AG09309 (cell line): ENCODE measurements at places on chromosomes 3 and 15.

DNA sequence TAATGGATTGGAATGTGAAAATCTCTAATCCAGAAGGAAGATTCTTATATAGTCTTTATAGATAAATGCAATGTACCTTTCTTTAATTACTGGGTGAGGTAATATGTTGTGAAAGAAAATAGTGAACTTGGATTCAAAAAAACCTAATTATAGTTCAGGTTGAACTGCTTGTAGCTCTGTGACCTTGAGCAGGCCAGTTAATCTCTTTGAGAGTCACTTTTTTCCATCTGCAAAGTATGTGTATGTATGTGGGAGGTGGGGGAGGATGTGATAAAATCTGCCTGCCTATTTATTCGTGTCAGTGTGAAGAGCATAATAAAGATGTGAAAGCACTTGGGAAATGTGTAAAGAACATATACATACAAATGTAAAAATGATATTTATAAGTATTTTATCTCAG lies 34.4 kb downstream of the GLCE start:
- DNase-seq = no peak

GRCh38 chr3:73954506-73954905 lies 329.8 kb upstream of the PDZRN3 start:
- no peak for DNase-seq

GRCh38 chr3:20904671-20905070 lies 718.7 kb upstream of the SGO1 start:
- no peak for DNase-seq

DNA sequence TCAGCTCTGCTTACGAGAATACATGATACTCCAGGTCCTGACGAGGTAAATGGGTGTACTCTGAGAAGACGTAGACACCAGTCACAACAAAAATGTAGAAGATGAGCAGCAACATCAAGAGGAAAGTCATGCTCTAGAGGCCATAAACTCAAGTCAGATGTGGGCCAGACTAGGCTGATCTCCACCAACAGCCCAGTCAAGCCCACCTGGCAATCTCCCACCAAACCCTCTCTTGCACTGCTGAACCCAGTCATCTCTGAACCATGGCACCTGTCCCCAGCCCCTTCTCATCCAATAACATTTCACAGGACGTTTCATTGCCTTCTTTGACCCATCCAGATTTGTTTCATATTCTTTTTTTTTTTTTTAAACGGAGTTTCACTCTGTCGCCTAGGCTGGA lies 10.8 kb upstream of the PDIA3 start:
- no peak for DNase-seq

DNA sequence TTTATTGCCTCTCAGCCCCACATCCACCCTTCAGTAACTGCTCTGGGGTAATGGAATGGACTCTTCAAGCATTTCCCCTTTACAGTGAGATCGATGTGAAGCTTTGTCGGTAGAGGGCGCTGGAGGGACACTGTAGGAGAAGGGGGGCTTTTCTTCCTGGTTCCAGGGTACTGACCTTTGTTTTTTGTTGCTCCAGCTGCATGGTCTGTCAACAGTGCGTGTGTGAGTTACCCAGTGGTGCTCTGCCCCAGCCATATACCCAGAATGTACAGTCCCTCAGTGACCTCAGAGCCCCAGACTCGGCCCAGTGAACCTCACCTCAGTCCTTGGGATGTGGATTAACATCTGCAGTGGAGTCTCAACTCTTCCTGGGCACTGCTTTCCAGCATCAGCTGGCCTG lies 180.3 kb upstream of the TSC22D2 start:
- DNase-seq = no peak

DNA sequence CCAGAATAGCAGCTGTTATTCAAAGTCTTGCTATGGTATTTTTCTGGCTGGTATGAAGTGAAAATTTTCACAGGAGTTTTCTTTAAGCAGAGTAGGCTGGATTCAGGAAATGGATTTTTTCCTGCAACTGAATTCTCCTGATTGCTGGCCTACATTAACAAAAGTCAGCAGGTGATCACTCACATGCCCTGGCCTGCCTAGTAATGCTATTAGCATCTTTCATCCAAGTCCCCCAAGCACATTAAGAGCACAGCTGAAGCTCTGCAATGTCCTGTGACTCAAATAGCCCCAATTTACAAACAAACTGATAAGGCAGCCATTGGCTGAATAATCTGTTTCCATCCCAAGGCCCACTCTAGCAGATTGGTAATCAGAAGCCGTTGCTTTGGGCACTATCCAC lies 688.3 kb upstream of the LMCD1 start:
- DNase-seq = no peak

DNA sequence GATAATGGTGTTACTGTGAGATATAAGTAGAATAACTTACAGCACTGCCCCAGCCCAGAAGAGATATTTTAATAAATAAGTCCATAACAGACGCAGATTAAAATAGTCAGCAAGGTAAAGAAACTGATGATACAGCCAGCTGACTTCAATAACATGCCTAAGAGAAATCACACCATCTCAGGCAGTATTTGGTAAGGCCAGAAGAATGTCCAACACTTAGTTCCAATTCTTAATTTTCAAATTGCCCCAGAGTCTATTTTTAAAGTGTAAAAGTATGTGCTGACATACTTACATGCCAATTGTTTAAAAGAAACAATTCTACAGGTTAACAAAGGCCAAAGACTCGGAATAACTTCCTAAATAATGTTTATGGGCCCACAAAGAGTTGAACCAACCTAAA lies 1.6 kb downstream of the GNB4 start:
- no peak for DNase-seq

GRCh38 chr3:184505076-184505878 lies 56.3 kb upstream of the EPHB3 start:
- DNase-seq = peak; percentile 8

DNA sequence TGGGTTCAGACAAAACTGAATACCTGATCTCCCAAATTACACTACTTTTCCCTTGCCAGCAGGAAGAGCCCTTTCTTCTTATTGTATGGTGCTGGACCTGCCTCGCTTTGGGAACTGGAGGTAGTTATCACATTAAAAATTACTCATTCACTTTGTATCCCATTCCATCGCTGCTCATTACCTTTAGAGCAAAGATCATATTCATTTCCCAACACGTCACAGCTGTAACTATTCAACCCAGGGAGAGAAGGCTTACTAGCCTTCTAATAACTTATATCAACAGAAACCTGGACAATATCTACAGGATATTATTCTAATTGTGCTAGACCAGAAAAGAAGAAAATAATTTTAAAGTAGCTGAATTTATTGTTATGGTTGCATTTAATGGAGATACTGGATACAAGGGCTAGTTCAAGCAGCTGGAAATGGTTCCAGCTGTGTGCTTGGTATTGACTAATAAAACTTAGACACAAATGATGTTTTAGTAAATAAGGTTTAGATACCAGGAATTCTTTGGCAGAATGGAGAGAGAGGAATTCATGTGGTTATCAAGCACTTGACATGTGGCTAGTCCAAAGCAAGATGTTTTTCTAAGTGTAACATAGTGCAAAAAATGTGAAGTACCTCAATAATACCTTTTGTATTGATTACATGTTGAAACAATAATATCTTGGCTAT lies 656.3 kb downstream of the ROBO1 start:
- DNase-seq = peak; percentile 41

DNA sequence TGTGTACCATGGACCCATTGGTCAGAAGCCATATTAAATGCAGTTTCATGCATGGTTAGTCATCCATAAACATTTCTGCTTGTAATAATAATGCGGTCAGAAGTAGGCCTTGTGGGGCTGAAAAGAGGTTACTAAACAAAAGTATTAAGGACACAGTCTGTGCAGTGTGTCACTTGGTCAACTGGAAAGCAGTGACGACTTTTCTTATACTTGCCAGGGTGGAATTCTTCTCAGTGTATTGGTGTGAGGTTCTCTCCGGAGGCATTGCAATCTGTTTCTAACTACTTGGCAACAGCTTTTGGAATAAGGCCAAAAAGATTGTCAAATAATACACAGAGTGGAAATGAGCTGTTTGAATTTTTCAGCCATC lies 46.8 kb downstream of the CHL1 start:
- no peak for DNase-seq

DNA sequence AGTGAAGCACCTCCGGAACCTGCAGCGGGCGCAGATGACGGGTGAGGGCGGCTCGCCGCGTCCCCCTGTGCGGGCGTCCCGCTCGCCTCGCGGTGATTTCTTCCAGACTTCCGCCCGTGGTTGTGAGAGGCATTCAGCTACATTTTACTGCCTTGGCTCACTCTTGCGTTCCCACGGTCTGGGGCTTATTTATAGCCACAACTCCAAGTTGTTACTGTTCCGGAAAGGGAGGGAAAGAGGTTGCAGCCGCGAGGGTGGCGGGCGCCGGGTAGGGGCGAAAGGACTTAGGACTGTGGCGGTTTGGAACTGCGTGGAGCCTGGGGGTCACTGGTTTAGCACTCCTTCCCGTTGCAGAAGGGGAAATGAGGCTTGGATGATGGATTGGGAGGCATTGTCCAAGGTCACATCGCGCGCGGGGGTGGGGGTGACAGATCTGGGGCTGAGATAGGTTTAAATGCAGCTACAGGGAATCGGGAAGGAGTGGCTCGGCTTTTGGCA lies 1.1 kb downstream of the HES1 start:
- peak; percentile 67 for DNase-seq

GRCh38 chr15:50979041-50979440 lies 70.6 kb downstream of the AP4E1 start:
- DNase-seq = no peak

DNA sequence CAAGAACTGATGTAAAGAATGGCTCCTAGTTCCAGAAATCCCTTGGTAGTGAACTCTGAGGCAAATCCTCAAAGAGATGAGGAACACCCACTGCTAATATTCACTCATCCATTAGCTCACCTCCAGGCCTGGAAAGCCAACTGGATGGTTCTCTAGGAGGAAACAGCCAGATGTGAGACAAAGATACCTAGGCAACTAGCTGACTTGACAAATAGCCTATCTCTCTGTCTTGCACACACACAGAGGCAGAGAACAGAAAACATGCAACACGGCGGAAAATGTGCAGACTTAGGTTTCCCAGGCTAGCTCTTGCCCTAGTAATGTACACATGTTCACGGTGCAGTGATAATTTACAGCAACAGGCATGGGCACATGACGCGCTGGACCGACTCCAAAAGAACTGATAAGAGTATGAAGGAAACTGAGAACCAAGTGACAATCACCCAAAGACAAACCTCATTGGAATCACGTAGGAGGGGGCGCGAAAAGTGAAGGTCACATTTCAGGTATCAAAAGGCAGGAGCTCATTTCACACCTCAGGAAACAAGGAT lies 318.1 kb downstream of the FOXP1 start:
- DNase-seq = no peak

- no peak for DNase-seq
These were observed 242.6 kb upstream of the THBS1 start for GRCh38 chr15:39338251-39338650.

GRCh38 chr15:40894681-40895448 lies 615 bp downstream of the VPS18 start:
- DNase-seq = no peak

GRCh38 chr3:127209155-127209839 lies 16.4 kb downstream of the PRR23E start:
- no peak for DNase-seq

GRCh38 chr3:53346514-53346913 lies 829 bp downstream of the DCP1A start:
- no peak for DNase-seq

DNA sequence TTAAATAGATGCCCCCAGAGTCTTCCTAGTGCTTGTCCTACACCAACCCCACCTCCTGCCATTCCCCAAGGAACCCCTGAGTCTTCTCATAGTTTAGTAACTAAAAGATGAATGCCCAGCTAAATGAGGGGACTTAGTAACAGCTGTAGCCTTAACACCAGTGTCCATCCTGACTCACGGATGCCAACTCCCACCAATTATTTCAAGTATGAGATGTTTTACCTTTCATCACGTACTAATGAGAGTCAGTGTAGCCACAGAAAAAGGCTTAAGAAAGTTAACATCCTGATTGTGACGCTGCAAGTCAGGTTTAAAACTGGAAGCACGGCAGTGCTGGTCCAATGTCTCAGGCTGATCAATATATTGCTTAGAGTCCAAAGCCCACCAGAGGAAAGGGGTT lies 109.9 kb downstream of the FMN1 start:
- DNase-seq = no peak

- no peak for DNase-seq
These were observed 121.1 kb upstream of the GOLIM4 start for GRCh38 chr3:168216851-168217250.

- no peak for DNase-seq
These were observed 43.8 kb upstream of the GOLGA8A start for GRCh38 chr15:34481370-34481769.

- no peak for DNase-seq
These were observed 278.7 kb downstream of the FHIT start for GRCh38 chr3:60972599-60972998.

GRCh38 chr3:11430624-11431023 lies 158.4 kb downstream of the ATG7 start:
- no peak for DNase-seq

GRCh38 chr3:152497457-152497856 lies 228.7 kb downstream of the MBNL1 start:
- peak; percentile 46 for DNase-seq

- no peak for DNase-seq
These were observed 8.2 kb downstream of the COPG1 start for GRCh38 chr3:129257609-129258008.

DNA sequence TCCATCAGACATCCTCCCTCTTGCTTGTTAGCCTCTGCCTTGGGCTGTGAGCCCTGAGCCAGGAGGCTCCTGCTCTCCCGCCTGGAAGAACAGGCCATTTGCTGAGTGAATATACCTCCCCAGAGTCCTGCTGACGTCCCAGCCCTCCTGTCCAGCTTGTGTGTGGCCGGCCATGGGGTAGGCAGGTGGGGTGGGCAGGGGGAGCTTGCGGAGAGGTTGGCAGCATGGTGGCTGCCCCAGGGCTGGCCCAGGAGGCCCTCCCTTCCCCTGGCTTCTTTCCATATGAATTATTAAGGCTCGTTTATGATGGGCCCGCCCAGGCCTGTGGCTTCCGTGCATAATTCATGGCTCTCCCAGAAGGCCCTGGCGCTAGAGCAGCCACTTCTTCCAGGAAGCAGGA lies 18.7 kb downstream of the CACNA2D2 start:
- DNase-seq = no peak

DNA sequence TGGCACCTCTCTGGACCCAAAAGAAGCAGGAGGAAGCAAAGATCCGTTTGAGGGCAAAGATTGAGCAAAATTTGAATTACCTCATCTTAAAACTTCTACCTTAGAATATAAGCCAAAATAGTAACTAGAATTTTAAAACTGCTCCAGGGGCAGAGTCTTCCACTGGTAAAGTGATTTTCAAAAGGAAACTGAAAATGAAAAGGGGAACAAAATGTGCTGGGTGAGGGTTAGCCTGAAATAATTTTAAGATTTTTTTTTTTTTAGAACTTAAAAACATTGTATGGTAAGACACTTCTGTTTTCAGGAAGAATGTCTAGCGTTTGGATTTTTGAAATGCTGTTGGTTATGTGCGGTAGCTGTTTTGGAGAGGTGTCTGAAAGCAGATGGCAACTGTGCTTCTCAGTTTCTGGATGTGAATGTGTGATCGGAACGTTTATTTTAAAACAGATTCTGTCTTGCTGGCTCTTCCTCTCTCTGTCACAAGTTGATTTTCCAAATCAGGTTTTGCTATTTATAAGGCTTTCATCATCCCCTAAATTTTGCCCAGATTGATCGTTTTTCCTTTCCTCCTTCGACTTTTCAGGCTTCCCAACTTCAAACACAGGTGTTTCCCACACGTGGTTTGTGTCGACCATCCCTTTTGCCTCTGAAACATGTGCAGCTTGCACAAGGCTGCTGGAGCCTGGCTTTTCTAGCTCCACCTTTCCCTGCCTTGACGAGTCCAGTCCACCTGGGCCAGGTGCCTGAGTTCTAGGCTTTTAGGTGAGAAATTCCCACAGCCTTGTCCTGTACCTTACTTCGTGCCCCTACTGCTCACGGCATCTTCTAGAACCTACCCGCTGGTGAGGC lies 3.3 kb downstream of the LRRK1 start:
- no peak for DNase-seq
